SW480 (cell line): ENCODE measurements at places on chromosomes 12 and 14.
A peak's percentile ranks its signal among the peaks of the same experiment; 100 is the strongest.

GRCh38 chr14:99529899-99530298, 48.7 kb downstream of the CCNK start:
- DNase-seq = no peak

GRCh38 chr12:115572440-115572839, 705.1 kb downstream of the MED13L start:
- DNase-seq = no peak

DNA sequence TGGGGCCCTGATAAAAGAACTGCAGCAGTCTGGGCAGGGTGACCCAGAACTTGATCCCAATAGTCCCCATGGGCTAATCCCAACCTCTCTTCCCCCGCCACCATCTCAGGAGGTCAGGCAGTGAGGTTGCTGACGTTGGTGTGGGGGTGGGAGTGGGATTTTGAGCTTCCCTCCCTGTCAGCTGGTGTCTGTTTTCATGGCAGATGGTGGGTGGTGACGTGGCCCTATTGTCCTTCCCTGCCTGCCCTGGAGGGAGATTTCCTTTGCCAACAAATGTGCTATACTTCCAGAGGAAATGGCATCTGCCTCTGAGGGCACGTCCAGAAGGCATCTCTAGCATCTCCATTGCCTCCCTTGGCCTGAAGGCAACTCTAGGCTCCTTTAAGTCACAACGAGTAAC, 37.7 kb downstream of the NEUROD4 start:
- no peak for DNase-seq

DNA sequence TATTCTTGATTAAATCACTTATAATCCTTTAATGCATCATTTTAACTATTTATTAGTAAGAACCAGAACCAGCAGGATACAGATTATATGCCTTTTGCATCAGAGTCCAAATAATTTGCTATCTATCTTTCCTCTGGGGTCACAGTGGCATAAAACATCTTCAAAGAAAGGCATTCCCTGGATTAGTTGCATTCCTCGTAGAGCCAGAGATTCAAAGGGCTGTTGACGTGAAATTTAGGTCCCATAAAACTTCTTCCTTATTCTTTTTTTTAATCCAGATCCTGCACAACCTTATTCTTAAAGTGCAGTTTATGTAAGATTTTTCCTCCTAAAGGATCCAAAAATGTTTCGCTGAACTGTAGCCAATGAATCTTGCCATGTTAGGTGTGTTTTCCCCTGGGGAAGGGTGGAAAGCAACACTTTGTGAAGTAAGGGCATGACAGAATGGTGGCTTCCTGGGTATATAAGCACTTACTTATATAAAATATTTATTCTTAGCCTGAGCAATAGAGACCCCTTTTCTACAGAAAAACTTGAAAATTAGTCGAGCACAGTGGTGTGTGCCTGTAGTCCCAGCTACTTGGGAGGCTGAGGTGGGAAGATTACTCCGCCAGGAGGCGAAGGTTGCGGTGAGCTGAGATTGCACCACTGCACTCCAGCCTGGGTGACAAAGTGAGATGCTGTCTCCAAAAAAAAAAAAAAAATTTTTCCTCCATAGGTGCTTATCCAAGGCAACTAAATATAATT, 208.7 kb downstream of the PCNX1 start:
- no peak for DNase-seq

DNA sequence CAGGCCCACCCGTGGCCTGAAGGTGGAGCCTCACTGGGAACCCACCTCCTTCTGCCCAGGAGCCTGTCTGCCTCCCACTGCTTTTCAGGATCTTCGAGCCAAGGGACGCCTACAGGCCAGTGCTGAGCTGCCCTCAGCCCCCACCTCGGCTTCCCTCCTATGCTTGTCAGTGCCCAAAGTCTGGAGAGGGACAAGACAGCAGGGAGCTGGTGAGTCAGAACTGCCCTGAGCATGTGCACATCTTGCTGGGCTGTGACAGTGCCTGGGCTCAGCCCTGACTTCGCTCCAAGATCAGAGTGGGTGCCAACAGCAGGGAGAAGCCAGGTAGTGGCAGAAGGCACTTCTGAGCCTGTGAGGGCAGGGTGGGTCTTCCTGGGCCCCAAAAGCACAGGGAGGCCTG, 286.8 kb downstream of the AEBP2 start:
- DNase-seq = no peak

DNA sequence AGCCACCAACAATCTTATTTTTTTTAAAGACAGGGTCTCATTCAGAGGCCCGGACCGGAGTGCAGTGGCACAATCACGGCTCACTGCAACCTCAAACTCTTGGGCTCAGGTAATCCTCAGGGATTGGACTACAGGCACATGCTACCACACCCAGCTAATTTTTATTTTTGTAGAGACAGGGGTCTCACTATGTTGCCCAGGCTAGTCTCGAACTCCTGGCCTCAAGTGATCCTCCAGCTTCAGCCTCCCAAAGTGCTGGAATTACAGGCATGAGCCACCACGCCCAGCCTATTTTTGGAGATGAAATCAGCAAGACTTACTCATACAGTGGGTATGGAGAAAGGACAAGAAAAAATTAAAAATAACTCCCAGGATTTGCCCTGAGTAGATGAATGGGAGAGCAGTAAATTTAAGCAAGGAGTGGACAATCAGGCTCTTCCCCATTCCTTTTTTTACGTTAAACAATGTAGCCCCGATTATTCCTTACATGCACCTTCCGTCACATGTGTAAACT, 13.2 kb downstream of the FMNL3 start:
- no peak for DNase-seq

DNA sequence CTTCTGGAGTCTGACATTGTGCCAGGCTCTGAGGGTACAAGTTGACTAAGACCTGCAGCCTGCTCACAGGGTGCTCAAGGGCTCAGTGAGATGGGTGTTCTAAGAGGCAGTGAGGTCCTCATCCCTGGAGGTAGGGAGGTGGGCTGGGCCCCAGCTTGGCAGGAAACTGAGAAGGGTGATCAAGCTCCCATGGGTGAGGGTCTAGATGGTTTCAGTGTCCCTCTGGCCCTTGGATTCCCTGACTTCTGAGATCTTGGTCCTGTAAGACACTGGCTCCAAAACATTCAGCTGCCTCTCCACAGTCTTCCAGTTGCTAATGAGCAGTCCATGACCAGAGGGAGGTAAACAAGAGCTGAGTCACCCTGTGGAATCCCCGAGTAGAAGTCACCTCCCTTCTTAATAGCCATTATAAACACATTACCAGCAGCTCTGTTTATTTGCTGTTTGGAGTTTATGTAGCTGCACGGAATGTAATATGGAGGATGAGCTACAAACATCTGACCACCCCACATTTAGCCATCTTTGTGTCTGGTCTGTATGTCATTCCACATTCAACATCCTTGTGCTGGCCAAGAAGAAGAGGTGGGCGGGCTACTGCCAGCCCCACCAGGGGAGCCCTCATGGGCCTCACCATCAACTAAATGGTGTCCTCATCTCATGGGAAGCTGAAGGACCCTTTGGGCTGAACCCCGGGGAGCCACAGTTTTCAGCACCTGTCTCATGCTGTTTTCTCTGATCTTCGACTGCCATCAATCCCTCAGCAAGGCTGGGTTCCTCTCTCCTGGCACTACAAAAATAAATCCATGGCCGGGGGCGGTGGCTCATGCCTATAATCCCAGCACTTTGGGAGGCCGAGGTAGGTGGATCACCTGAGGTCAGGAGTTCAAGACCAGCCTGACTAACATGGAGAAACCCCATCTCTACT, 37.2 kb upstream of the BDKRB2 start:
- peak; percentile 87 for DNase-seq

- DNase-seq = peak; percentile 16
These were observed 33.0 kb upstream of the FGF23 start for GRCh38 chr12:4412465-4412864.

DNA sequence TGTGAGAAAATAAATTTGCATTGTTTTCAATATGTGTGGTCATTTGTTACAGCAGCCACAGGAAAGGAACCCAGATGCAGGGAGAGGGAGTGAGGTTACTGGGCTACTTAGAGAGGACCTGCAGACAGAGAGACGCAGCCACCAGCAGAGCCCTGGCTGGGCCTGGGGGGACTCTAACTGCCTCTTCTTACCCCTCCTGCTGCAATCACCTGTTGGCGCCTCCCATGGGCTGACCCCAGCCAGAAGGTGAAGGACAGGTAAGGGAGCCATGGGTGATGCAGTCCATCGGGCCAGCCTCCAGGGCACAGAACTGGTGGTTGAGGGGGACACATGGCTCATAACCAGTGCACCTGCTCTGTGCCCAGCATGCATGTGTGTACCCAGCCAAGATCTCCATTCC, 15.8 kb upstream of the RBM19 start:
- DNase-seq = no peak

- no peak for DNase-seq
These were observed 778 bp upstream of the C1R start for GRCh38 chr12:7092986-7093460.

DNA sequence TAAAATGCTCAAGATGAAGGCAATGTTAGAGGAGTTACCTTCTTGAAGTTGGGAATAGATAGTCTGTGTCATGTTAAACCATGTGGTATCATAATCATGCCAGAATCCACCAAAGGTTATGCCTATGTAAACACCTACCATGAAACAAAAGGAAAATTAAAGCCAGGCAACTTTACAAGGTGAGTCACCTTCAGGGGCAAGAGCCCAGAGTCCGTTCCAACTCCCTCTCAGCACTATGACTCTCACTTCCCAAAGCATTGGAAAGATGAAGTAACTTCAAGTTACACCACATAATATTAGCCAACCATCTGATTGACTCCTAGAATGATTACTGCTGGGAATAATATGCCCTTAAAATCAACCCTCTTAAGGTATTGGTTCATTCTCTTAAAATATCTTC, 38.5 kb downstream of the CATSPERB start:
- DNase-seq = peak; percentile 54

GRCh38 chr12:91179315-91179714, 3.3 kb downstream of the DCN start:
- DNase-seq = no peak

GRCh38 chr14:22976620-22977433, 5.5 kb downstream of the AJUBA start:
- peak; percentile 58 for DNase-seq

DNA sequence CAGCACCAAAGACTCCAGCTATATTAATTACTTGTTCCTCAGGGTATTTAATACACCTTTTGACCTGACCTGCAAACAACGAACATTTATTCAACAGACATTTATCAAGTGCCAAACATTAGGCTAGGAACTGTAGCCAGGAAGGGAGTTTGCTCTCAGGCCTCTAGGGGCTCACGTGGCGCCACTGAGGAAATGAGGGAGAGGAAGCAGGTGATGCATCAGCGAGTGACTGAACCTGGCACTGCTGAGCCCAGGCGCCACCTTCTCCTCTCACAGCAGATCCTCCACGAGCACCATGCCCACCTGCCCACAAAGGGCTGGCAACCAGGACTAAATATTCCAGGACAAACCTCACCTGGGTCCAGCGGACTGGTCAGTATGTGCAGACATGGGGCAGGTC, 50.2 kb downstream of the SETD3 start:
- DNase-seq = peak; percentile 29

- no peak for DNase-seq
These were observed 36.6 kb downstream of the TC2N start for GRCh38 chr14:91830777-91831176.

DNA sequence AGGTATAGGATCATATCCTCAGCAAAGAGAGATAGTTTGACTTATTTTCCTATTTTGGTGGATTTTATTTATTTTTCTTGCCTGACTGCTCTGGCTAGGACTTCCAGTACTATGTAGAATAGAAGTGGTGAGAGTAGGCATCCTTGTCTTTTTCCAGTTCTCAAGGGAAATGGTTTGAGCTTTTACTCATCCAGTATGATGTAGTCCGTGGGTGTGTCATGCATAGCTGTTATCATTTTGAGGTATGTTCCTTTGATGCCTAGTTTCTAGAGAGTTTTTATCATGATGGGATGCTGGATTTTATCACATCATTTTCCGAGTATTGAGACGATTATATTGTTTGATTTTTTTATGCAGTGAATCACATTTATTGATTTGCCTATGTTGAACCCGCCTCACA, 97.2 kb downstream of the MGAT4C start:
- no peak for DNase-seq
